ENCODE measurements at places on chromosomes 5 and 9.

DNA sequence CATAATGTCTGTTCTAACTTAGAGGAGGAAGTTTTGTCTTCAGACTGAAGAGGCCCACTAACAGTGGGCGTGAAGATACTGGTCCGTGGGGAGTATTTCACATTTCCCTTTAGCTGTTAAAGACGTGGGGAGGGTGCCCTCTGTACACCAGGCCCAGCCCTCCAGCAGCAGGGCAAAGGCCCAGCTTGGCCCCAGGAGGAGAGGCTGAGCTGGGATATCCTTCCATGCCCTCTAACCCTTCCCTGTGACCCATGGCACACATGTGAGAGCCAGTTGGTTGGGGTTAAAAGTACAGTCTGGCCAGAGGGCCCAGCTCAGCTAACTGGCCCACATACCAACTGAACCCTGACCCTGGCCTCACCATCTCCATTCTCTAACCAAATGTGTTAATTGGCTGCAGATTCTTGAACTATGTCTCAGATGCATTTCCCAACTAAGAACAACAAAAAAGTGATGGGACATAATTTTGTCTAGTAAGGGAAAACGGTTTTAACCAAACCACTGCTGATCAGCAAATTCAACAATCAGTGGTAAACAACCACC lies 74.4 kb downstream of the LHFPL2 start:
- H3K27ac ChIP-seq = no peak overlapping the region
- no peaks in the 10 kb centered on the region for H3K36me3 ChIP-seq
- DNase-seq = no peak
- no peak overlapping the region for H3K4me3 ChIP-seq
- no peaks in the 10 kb centered on the region for H3K27me3 ChIP-seq

DNA sequence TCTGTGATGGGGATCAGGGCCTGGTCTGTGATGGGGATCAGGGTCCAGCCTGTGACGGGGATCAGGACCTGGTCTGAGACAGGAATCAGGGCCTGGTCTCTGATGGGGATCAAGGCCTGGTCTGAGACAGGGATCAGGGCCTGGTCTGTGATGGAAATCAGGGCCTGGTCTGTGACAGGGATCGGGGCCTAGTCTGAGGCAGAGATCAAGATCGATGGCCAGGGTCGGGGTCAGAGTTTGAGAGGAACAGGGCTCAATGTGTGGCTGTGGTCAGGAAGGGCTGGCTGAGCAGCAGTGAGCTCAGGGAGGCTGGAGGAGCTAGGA lies 33.8 kb upstream of the TMEM250 start:
- H3K27me3 ChIP-seq = no peaks in the 10 kb centered on the region
- no peak overlapping the region for H3K27ac ChIP-seq
- H3K36me3 ChIP-seq = no peaks in the 10 kb centered on the region
- DNase-seq = no peak
- no peaks in the 10 kb centered on the region for H3K4me1 ChIP-seq
- no peak overlapping the region for H3K4me3 ChIP-seq

GRCh38 chr5:131684595-131684994 lies 49.6 kb upstream of the RAPGEF6 start:
- DNase-seq = no peak
- no peaks in the 10 kb centered on the region for H3K27me3 ChIP-seq
- H3K4me3 ChIP-seq = no peak overlapping the region
- H3K27ac ChIP-seq = peak overlapping the region; percentile 11
- peaks cover 14% of the 10 kb centered on the region for H3K4me1 ChIP-seq

DNA sequence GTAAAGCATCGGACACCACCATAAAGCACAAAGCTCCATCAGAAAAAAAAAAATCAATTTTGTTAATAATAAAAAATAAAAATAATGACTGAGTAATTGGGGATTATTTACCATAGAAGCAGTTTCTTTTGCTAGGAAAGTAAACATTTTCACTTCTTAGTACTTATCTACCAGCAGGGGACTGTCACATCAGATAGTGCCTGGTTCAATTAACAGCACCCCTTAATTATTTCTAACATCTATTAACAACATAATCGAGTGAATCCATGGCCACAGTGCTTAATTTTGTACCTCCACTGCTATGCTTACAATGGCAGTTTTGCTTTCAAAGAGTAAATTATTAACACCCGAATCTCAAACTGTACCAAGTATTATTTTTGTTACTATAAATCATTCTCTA lies 221.7 kb downstream of the SMARCA2 start:
- H3K4me1 ChIP-seq = peaks cover 14% of the 10 kb centered on the region
- no peak for DNase-seq
- no peaks in the 10 kb centered on the region for H3K27me3 ChIP-seq
- H3K36me3 ChIP-seq = no peaks in the 10 kb centered on the region
- H3K4me3 ChIP-seq = no peak overlapping the region

DNA sequence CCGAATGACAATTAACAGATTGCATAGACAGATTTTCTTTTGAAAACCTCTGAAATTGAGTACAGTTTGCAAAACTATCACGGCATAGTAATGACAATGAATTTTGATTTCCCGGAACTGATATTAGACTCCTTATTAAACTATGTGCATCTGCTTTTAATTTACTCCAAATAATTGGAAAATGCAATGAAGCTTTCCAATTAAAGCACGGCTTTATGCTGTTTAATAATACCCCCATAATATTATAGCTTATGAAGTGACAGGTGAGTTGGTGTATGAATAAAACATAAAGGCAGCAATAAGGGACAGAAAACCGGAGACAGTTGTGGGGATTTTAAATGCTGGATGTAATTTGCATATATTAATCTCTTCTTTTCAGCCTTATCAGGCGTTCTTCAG lies 110.6 kb downstream of the MVB12B start:
- H3K4me3 ChIP-seq = no peak overlapping the region
- H3K27ac ChIP-seq = no peak overlapping the region
- no peaks in the 10 kb centered on the region for H3K36me3 ChIP-seq
- H3K4me1 ChIP-seq = peaks cover 7% of the 10 kb centered on the region
- no peak for DNase-seq

DNA sequence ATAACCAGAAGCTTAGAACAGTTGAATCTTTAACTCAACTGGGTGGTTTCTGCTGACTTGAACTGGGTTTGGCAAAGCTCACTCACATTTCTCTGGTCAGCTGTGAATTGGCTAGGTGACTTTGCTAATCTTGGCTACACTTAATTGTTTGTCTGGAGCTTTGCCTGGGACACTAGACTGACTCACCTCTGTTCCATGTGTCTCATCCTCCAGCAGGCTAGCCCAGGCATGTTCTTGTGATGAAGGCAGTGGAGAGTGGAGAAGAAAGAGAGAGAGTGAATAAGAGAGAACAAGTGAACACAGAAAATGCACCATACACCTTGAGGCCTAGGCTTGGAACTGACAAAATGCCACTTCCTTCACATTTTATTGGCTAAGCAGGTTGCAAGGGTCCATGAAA lies 32.6 kb downstream of the SPATA31D1 start:
- no peak for DNase-seq
- H3K27me3 ChIP-seq = no peaks in the 10 kb centered on the region
- H3K36me3 ChIP-seq = no peaks in the 10 kb centered on the region

DNA sequence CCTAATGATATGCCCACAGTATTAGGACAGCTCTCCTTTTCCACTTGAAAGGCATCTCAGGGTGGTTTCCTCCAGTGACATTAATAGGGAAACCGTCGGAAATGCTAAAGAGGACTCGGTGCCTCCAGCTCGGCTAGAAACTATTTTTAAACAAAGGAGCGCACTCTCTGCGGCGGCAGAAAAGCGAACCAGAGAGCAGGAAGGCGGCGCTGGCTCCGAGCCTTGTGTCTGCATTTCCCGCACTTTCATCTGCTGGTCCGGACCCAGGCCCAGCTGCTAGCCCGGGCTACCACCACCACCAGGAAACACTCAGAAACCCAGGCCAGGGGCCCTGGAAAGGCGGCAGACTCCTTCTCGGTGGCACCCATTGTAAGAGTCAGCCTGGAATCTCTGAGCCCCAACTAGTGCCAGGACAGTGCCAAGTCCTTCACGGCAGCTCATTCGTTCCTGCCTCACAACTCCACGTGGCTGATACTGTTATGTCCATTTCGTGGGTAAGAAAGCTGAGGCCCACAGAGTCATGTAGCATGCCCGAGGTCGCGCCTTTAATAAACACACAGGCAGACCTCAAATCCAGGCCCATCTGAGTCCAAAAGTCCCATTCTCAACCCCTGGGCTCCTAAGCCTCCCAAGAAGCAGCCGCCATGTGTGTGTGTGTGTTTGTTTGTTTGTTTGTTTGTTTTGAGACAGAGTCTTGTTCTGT lies 73.9 kb downstream of the VAV2 start:
- peak overlapping the region; percentile 2 for H3K27ac ChIP-seq
- no peaks in the 10 kb centered on the region for H3K36me3 ChIP-seq
- no peak overlapping the region for H3K4me3 ChIP-seq
- DNase-seq = no peak
